ENCODE measurements at places on chromosomes 7 and 10. TPM values are rescaled to one million over a fixed set of nuclear protein-coding genes. Genes with fewer than 3 reads are reported as not detected.

DNA sequence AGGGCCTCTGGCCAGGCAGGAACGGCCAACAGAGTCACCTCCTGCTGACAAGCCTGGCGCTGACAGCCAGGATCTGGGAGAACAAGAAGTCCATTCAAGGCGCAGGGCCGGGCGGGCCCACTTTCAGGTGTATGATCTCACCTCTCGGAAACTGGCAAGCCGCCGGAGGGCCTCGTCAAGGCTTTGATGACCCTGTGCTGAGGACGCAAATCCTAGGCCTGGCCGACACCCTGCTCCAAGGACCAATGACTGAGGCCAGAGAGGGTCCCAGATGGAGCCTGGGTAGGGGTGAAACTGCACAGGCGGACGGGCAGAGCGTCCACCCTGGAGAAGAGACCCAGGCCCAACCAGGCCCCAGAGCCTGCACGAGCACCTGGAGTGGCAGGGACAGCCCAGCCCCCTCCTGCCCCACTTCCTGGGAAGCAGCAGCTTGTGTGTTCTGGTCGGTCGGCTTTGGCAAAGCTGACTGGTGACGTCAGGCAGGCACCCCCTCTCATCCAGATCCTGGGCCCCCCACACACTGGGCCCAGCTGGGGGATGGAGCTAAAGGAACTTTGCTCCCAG is 30.6 kb downstream of the MYL10 start:
- DNase-seq, result no peak
- no peak overlapping the region for H3K27ac ChIP-seq
- H3K36me3 ChIP-seq, result no peaks in the 10 kb centered on the region

GRCh38 chr10:127998501-127999144 is 91.7 kb downstream of the PTPRE start:
- H3K27me3 ChIP-seq, result no peaks in the 10 kb centered on the region
- H3K4me1 ChIP-seq, result no peaks in the 10 kb centered on the region
- no peak for DNase-seq
- H3K4me3 ChIP-seq, result no peak overlapping the region
- H3K36me3 ChIP-seq, result no peaks in the 10 kb centered on the region
- H3K27ac ChIP-seq, result no peak overlapping the region

DNA sequence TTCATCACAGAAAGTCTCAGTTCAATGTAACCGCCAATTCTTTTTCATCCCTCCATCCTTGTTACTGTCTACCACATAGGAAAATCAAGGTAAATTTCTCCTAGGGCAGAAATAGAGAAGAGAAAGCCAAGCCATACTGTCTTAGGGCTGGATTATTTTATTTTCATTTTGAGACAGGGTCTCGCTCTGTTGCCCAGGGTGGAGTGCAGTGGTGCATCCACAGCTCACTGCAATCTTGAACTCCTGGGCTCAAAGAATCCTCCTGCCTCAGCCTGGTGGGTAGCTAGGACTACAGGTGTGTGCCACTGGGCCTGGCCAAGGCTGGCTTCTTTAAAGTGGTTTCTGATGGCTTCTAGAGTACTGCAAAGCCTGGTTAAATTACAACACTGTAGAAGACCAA is 181.7 kb downstream of the SRPK2 start:
- peaks cover 9% of the 10 kb centered on the region for H3K36me3 ChIP-seq
- peaks cover 45% of the 10 kb centered on the region for H3K4me1 ChIP-seq
- H3K27me3 ChIP-seq, result no peaks in the 10 kb centered on the region
- H3K27ac ChIP-seq, result no peak overlapping the region
- no peak for DNase-seq
- H3K4me3 ChIP-seq, result no peak overlapping the region

GRCh38 chr7:129163875-129164544 is 19.5 kb downstream of the TSPAN33 start:
- H3K27me3 ChIP-seq, result no peaks in the 10 kb centered on the region
- no peak for DNase-seq
- no peak overlapping the region for H3K27ac ChIP-seq

- H3K27me3 ChIP-seq, result peaks cover 7% of the 10 kb centered on the region
- no peaks in the 10 kb centered on the region for H3K36me3 ChIP-seq
- no peak overlapping the region for H3K4me3 ChIP-seq
- DNase-seq, result peak; percentile 5
- peaks cover 4% of the 10 kb centered on the region for H3K4me1 ChIP-seq
Measured at GRCh38 chr10:91415816-91416215, 5.7 kb downstream of the HECTD2 start.

- H3K4me1 ChIP-seq, result no peaks in the 10 kb centered on the region
- no peak overlapping the region for H3K27ac ChIP-seq
- DNase-seq, result peak; percentile 79
- H3K27me3 ChIP-seq, result no peaks in the 10 kb centered on the region
- H3K36me3 ChIP-seq, result peaks cover 2% of the 10 kb centered on the region
- H3K4me3 ChIP-seq, result no peak overlapping the region
Measured at GRCh38 chr7:141654551-141654950, 47.4 kb downstream of the DENND11 start.

DNA sequence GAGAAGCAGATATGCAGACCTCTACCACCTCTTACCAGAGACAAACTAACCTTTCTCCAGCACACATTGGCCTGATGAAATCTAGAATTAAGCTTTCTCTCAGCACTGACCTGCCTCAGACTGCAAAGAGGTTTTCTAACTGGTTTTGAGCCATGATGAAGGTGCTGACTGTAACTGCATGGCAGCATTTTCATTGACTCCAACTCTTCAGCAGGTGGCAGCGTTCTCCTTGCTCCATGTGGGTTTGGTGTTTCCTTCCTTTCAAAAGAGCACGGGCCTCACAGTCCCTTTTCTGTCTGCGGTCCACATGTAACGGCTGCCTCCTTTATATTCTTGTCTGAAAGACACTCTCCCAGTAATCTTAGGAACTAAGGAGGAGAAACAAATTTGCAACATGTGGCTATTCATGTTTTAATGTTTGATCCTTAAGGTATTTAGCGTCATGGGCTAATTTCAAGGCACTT is 12.6 kb downstream of the KLLN start:
- no peaks in the 10 kb centered on the region for H3K36me3 ChIP-seq
- no peaks in the 10 kb centered on the region for H3K27me3 ChIP-seq
- H3K4me3 ChIP-seq, result no peak overlapping the region
- peak; percentile 70 for DNase-seq
- no peak overlapping the region for H3K27ac ChIP-seq
- H3K4me1 ChIP-seq, result peaks cover 13% of the 10 kb centered on the region

DNA sequence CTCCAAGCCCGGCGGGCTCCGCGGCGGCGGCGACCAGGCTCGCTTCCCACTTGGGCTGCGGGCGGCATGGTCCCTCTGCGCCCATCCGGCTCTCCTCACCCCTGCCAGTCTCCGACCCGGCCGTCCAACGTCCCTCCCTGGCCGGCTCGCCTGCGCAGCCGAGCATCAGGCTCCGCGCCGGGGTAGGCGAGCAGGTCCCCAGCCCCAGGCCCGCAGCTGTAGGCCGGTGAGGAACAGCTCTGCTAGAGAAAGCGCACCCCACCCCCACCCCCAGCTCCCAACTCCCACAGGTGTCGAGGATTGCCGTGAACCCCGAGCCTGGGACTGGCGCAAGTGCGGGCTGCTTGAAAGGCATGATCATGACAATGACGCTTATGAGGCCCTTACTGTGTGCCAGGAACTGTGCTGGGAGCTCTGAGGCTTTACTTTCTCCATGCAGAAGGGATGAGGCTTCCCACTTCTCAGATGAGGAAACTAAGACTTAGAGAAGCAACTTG is 20.8 kb upstream of the PAX2 start:
- no peaks in the 10 kb centered on the region for H3K36me3 ChIP-seq
- H3K4me3 ChIP-seq, result no peak overlapping the region
- H3K27ac ChIP-seq, result no peak overlapping the region
- H3K27me3 ChIP-seq, result peaks cover 96% of the 10 kb centered on the region

Gene ZNF33A
- 20.8 TPM for total RNA-seq

Gene MYOZ1
- total RNA-seq, result 0.61 TPM

Gene CTAGE6
- 0.28 TPM for total RNA-seq

Gene TMEM213
- 0.05 TPM for total RNA-seq

Gene SORCS3
- 0.05 TPM for total RNA-seq

Gene TMEM229A
- not detected for total RNA-seq

- peak; percentile 52 for DNase-seq
- no peak overlapping the region for H3K4me3 ChIP-seq
- peaks cover 17% of the 10 kb centered on the region for H3K4me1 ChIP-seq
- H3K36me3 ChIP-seq, result peaks cover 10% of the 10 kb centered on the region
Measured at GRCh38 chr10:46019569-46020343, 10.7 kb downstream of the NCOA4 start.

All from thymus (tissue), 14 donors.